KBM-7 (cell line): ENCODE measurements at places on chromosomes 12 and 14.
A peak's percentile ranks its signal among the peaks of the same experiment; 100 is the strongest.

- DNase-seq = no peak
These were observed 102.0 kb downstream of the PRMT8 start for GRCh38 chr12:3592856-3593625.

DNA sequence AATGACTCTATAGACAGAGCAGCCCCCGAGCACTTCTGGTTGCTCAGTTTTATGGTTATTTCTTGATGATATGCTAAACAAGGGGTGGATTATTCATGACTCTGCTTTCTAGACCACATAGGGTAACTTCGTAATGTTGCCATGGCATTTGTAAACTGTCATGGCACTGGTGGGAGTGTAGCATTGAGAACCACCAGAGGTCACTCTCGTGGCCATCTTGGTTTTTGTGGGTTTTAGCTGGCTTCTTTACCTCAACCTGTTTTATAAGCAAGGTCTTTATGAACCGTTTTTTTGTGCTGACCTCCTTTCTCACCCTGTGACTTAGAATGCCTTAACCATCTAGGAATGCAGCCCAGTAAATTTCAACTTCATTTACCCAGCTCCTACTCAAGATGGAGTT, 1036.2 kb upstream of the FLRT2 start:
- no peak for DNase-seq

GRCh38 chr14:52874389-52874788, 76.5 kb downstream of the FERMT2 start:
- DNase-seq = no peak

- peak; percentile 93 for DNase-seq
These were observed 233.5 kb downstream of the EFCAB11 start for GRCh38 chr14:89720741-89721729.

- DNase-seq = no peak
These were observed 41.4 kb downstream of the ACTN1 start for GRCh38 chr14:68937471-68938270.

GRCh38 chr12:57235017-57235727, 5.7 kb downstream of the SHMT2 start:
- DNase-seq = no peak

DNA sequence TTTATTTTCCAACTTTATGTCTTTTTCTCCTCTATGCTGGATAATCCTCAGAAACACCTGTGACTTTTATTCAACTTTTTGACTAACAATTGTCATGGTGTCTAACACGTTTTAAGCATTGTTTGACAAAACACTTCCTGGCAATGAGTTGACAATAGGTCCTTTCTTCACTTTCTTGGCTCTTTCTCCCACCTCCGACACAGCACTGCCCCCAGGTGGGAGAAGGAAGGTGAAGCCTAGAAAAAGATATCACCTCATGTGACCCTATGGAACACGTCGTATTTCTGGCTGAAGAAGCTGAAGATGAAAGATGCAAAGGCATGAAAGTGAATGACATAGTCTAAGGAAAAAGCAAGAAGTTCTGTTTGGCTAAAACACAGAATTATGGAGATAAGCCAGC, 430.0 kb downstream of the ETNK1 start:
- DNase-seq = peak; percentile 37

GRCh38 chr12:11732023-11732422, 82.5 kb downstream of the ETV6 start:
- DNase-seq = no peak

- peak; percentile 77 for DNase-seq
These were observed 798 bp downstream of the CLEC2B start for GRCh38 chr12:9868311-9868801.

GRCh38 chr14:24058260-24058950, 6.6 kb downstream of the CARMIL3 start:
- peak; percentile 43 for DNase-seq

DNA sequence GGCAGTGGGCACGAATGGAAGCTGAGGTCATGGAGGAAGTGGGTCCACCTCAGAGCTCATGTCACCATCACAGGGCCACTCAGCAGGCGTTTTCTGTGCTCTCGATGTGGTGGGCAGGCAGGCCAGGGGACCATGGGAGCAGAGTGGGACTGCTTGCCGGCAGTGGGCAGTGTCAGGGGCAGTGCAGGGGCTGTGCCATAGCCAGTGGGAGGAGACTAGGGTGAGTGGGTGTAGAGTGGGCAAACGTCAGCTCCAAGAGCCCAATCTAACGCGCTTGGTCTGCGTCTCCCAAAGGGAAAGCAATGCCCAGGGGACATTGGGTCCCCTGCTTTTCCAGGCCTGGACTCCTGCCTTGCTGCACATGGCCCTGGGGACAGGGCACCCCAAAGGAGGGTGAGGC, 58.3 kb downstream of the SLC6A12 start:
- no peak for DNase-seq

- DNase-seq = peak; percentile 41
These were observed 55.4 kb upstream of the DDX11 start for GRCh38 chr12:31018106-31018789.

- no peak for DNase-seq
These were observed 13.7 kb upstream of the OR5AU1 start for GRCh38 chr14:21169573-21169972.

DNA sequence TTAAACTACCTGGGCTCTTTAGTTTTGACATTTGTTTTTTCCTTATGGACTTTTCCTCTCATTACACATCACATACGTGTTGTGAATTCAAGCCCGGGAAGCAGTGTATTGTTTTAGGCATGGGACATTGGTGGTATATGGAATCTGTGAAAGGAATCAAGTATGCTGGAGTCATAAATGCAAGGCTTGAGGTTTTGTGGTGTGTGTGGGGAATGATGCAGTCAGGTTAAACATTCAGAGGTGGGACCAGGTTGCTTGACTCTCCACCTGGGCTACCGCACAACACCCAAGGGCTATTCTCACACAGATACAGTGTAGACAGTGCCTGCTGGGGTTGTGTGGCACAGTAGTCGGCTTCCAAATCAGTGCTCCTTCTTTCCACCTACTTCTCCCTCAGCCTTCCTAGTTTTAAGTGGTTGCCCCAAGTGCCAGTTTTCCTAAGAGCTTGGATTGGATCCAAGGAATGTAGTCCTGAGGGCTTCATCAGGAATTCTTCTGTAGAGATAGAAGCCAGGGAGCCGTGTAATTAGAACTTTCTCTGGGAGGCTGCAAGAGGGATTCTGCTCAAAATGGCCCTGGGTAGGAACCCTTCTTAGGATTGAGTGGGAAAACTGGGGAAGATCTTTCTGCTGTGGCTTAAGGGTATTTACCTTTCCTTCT, 243.7 kb downstream of the C12orf75 start:
- no peak for DNase-seq

DNA sequence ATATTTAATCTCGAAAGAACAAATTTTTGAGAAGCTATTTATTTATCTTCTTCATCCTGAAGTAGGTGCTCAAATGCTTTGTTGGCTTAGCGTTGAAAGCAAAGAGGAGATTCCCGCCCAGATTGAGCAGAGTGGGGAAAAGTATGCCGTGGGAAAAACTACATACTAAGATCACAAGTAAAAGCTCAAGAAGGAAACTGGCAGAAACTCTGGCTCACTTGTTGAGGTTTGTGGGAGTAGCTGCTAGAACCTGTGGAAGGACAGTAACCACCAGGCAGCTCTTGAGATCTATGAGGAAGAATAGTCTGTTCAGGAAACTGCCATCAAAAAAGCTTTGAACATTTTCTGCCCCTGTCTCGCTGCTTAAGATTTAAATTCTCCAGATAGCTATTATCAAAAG, 3.9 kb downstream of the MYRFL start:
- DNase-seq = no peak

DNA sequence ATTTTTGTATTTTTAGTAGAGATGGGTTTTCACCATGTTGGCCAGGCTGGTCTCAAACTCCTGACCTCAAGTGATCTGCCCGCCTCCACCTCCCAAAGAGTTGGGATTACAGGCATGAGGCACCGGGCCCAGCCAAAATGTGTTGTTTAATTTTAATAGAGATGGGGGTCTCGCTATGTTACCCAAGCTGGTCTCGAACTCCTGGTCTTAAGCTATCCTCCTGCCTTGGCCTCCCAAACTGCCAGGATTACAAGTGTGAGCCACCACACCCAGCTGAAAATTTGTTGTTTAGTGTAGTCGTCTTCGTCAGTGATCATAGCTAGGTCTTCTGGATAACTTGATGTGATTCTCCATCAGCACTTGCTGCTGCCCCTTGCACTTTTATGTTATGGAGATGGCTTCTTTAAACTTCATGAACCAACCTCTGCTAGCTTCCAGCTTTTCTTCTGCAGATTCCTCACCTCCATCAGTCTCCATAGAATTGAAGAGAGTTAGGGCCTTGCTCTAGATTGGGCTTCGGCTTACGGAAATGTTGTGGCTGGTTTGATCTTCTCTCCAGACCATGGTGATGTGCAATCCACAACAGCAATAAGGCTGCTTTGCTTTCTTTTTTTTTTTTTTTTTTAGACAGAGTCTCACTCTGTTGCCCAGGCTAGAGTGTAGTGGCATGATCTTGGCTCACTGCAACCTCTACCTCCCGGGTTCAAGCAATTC, 13.0 kb downstream of the ISCU start:
- DNase-seq = no peak

- no peak for DNase-seq
These were observed 65.9 kb upstream of the C14orf180 start for GRCh38 chr14:104513641-104514046.

GRCh38 chr12:106251631-106252455, 4.0 kb upstream of the CKAP4 start:
- no peak for DNase-seq

- no peak for DNase-seq
These were observed 67.1 kb downstream of the CPNE8 start for GRCh38 chr12:38838056-38838850.

DNA sequence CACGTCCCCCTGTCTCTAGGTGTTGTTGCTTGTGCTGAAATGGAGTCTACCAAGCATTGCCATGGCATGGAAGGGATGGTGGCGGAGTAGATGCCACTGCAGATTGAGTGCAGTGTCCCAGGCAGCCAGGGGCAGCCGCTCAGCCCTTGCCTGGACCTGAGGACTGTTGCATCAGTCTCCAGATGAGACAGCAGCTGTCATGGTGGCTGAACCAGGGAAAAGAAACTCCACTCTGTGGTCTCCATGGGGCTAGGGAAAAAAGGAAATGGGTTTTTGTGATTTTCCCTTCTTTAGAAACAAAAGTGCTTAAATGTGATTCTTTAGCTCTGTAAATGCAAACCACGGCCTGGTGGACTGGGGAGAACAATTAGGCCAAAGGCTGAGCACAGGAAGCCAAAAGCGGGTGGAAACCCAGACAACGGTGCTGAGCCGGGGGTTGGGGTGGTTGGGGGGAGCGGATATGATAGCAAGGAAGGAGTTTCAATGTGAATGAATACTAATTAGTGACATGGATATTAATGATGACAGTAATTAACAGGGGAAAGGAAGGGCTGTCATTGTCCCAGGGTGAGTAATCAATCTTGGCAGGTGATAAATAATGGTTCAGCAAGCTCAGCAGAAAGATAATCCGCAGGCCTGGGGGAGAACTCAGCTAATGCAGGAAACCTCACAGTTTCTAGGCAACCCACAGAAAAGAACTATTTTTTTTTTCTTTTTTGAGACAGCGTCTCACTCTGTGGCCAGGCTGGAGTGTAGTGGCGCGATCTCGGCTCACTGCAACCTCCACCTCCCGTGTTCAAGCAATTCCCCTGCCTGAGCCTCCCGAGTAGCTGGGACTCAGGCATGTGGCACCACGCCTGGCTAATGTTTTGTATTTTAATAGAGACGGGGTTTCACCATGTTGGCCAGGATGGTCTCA, 442.6 kb downstream of the DPF3 start:
- no peak for DNase-seq

DNA sequence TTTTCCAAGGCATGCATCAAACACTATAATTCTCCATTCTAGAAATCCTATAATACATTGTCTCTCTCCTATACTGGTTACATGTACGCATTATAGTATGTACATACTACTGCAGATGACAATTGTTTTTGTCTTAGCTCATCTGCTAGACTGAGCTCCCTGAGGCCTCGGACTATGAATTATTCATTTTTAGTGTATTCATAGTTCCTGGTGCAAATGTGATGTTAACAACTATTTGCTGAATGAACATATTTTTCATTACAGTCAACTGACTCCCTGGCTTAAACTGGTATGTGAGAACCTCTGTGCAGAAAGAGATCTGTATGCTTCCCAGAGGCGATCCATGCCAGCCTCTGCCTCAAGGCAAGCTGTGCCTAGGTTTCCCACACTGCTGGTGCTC, 91.8 kb upstream of the PARP11 start:
- no peak for DNase-seq

- DNase-seq = no peak
These were observed 130.1 kb downstream of the GLT1D1 start for GRCh38 chr12:128983371-128983770.

DNA sequence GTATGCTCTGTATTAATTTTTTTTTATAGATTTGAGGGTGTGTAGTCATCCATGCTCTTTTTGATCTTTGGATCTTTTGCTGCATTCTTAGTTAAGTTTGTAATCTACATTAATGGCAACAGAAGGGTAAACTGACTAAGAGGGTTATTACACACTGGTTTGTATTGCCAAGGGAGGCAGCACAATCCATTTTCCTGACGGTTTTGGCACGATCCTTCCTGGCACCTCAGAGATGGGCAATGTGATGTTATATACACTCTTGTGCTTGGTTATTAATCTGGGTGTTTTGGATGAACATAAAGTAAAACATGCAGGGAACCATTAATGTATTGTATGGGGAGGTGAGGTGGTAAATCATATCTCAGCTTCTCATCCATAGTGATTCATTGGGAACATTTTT, 98.8 kb upstream of the SLC38A2 start:
- DNase-seq = no peak

- DNase-seq = no peak
These were observed 35.7 kb downstream of the PAWR start for GRCh38 chr12:79655036-79655435.

GRCh38 chr12:49916129-49916919, 12.6 kb upstream of the FAIM2 start:
- no peak for DNase-seq

- DNase-seq = no peak
These were observed 205.7 kb downstream of the ZFP36L1 start for GRCh38 chr14:68586896-68587751.

DNA sequence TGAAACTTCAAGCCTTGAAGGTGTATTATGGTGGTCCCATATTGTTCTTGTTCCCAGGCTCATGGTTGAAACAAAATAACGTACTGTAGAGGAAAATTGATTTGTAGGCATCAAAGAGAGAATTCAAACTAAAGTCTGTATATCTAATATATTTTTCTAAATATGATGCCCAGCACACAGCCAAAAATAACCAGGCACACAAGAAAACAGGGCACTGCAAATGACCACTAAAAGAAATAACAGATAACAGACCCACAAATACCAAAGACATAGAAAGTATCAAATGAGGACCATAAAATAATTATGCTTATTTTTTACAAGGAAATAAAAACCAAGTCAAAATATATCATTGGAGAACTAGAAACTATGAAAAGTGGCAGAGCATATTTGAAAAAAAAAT, 46.8 kb downstream of the LLPH start:
- DNase-seq = no peak

DNA sequence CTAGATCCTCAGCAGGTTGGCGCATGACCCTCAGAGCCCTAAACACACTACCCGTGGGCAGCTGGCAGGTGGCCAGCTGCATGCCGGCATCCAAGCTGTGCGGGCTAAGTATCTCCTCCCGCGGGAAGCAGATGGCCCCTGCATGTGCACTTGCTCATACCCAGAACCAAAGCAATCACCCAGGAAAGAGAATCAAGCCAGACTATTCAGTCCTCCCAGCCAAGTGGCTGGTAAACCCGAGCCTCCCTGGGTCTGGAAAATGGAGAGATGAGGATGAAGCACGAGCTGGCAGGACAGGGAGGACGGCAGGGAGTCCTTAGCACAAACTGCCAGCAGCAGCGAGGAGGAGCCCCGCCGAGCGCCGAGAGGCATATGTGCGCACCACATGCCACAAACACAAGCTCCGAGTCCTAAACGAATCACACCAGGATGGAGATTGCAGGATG, 139.7 kb downstream of the RIMBP2 start:
- no peak for DNase-seq
